8988T (cell line): ENCODE measurements at places on chromosomes 2 and 18.

DNA sequence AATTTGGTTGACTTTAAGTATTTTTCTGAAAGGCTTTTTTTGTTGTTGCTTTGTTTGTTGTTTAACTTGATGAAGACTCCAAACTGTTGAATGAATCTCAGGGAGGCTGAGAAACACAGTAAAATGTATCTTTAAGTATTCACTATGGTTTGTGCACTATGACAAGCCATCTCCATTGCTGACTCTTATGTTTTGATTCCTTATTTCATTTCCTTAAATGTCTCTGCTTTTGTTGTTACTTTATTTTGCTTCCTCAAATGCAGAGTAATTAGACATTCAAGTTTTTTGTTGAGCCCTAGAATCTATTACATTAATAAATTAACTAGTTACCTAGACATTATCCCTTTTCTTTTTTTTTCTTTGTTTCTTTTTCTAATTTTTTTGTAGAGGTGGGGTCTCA, 46.3 kb upstream of the SLC39A10 start:
- no peak for DNase-seq

- DNase-seq = no peak
Measured at GRCh38 chr2:215777465-215778044, 235.8 kb downstream of the MREG start.

DNA sequence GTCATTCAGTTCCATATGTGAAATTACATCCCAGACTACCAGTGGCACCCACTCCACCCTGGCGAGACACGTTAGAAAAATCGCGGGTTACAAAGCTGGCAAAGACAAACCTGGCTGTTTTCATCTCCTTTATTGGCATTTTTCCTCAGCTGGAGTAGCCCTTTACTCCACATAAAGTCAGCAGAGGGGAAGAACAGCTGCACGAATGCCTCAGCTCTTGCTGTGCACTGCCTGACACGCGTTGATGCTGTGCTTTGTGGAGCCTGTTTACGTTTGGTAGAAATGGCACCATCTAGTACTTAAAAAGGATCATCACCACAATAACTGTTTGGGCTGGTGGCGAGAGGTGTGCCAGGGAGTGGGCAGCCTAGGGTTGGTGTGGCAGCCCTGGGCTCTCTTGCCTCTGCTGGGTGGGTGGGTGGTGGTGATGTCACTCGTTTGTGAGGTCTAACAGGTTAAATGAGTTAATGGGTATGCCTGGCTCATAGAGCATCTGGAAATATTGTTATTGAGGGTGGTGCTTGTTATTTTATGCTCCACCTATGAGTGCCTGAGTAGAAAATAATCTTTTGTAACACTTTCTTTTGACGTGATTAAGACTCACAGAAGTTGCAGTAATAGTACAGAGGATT, 16.4 kb downstream of the FARP2 start:
- DNase-seq = no peak

DNA sequence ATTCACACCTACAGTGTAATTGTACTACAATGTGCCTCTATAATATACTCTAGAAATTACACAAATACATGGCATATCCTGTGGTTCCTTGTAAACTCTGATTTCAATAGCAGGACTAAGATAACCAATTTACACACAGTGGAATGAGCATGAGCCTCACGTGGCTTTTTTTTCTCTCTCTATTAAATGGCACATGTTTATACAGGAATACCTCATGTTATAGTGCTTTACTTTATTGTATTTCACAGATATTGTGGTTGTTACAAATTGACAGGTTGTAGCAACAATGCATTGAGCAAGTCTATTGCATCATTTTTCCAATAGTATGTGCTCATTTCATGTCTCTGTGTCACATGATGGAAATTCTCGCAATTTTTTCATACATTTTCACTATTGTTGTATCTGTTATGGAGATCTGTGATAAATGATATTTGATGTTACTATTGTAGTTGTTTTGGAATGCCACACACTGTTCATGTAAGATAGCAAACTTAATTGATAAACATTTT, 260.0 kb downstream of the FSIP2 start:
- DNase-seq = no peak

GRCh38 chr2:50781646-50782045, 250.3 kb downstream of the NRXN1 start:
- DNase-seq = no peak

GRCh38 chr18:79392226-79392625, 3.5 kb upstream of the NFATC1 start:
- DNase-seq = no peak

GRCh38 chr18:44123743-44124142, 556.9 kb upstream of the SETBP1 start:
- no peak for DNase-seq

DNA sequence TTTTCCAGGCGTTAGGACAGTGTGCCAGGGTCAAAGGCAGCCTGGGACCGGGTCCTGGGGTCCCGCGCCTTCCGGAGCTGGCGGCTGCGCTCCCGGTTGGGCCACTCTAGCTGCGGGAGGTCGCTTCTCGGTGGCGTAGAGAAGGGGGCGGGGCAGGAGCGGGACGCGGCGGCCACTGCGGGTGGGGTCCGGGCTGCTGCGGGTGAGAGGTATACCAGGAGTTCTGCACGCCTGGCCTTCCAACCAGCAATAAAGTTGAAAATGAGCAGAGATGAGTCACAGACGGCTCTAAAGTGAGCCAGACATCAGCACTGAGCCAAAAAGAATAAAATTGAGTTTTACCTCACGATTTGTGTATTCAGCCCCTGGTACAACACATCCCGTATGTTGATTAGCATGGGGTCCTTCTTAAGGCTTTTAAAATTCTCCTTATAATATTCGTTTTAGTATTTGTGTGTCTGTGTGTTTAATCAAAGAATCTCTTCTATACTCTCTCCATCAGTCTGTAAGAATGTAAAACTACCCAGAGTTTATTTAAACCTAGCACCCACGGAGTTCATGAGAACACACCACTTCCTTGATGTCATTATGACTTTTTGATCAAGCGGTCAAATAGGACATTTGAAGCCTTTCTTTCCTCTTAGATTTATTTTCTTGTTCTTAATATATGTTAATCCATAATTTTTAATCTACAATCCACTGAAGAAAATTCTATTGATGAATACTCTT, at the start of gene C1GALT1C1L:
Gene C1GALT1C1L, minus strand, starts transcription at position 108 of the 729 bp plus-strand sequence. Its CDS starts 107 bp downstream, at position 1.
- DNase-seq = peak; percentile 57

DNA sequence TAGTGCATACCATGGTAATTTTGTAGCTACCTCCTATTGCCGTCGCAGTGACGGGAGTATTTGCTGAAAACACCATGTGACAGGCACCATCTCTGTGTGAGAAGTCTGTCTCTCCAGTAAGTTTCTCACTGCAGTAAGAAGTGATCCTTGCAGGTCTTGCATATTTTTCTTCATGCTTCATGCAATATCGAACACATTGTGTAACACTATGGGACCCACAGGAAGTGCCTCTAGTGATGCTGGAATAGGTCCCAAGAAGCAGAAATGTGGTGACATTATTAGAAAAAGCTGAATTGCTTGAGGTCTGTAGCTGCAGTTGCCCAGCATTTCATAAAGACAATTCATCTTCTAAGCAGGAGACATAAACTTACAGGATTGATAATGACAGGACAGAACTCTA, 167.6 kb downstream of the DCDC2C start:
- no peak for DNase-seq

DNA sequence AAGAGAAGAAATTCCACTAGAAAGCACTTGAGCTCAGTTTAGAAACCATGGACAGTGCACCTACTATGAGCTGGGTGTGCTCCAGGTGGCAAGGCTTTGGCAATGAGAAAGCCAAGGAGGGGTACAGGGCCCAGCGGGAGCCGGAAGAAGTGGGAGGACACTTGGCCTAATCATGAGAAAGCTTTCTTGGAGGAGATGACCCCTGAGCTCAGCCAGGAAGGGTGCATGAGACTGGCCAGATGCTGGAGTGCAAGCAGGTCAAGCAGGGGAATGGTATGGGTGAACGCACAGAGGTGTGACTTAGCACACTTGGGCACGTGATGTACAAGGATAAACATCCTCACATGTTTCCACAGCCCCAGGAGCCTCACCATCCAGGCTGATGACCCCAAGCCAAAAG, 97.2 kb upstream of the GLI2 start:
- no peak for DNase-seq

GRCh38 chr2:190515687-190516086, 18.8 kb downstream of the NEMP2 start:
- DNase-seq = no peak

DNA sequence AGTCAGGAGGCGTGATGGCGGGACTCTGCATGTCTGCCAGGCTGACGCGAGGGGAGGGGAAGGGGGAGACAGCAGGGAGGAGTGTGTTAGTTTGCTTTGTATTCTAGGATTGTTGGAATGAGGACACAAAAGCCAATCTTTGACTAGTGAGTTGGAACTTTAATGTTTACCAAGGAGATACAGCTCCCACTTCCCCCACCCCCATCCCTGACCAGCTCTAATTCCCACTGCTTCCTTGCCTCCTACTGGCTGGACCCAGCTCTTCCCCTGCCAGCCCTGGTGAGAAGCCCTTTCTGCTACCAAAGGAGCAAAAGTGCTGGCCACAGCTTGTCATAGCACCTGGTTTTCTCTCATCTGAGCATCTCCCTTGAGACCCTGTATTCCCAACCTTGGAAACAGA, 84.5 kb downstream of the CELF4 start:
- no peak for DNase-seq

DNA sequence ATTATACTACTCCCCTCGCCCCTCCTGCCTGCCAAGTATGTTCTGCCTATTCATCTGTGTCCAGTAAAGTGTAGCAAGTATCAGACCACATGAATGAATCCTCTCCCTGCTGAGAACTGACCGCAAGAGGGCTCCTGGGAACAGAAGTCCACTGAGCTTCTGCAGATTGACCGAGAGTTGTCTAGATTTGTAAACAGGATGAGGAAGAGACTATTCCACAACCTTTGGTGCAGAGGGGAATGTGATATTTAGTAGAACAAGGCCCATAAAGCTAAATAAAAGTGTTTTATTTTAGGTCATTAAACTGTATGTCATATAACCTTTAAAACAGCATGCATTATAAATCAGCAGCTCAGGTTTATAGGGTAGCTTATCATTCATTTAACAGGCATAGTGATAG, 377.0 kb downstream of the DCC start:
- DNase-seq = no peak

GRCh38 chr18:966759-967576, 62.3 kb downstream of the ADCYAP1 start:
- DNase-seq = no peak

GRCh38 chr18:45248240-45248903, 366.9 kb upstream of the SLC14A2 start:
- no peak for DNase-seq

DNA sequence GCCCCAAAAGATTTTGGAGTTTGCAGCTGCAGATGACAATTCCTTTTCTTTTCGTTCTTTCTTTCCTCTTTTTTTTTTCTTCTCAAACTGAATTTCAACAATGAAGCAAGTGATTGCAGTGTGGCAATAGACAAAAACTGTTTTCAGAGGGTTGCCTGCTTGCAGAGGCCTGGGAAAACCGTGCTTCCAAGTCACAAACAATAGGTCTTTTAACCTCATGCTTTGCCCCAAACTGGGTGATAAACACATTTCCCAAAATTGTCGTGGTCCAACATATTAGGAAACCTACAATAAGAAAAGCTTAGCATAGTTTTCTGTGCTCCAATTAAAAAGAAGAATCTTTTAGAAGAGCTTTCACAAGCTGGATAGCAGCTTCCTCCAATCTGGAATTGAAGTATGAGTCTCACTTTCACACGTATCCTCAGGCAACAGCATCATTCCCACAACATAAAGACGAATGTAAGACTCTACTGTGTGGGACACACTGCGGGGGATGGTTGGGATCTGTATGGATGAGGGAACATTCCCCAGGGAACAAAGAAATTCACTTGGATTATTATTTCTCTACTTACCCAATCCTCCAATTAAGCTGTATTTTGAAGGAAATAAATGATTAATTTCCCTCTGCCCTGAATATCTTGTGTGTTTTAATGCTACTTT, 656.1 kb downstream of the RNF144A start:
- DNase-seq = no peak

DNA sequence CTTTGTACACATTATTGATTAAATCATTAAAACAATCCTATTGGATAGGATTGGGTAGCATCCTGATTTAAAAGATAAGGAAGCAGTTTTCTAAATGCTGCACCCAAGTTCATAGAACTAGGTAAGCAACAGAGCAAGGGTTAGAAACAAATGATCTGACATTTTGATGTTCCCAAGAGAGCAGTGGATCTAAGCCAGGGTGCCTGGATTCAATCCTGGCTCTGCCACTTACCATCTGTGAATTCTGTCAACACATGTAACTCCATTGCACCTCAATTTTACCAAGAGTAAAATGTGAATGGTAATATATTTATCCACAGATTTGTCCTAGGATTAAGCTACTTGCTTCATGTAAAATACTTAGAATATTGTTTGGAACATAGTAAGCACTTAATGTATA, 982.6 kb upstream of the FANCL start:
- no peak for DNase-seq

DNA sequence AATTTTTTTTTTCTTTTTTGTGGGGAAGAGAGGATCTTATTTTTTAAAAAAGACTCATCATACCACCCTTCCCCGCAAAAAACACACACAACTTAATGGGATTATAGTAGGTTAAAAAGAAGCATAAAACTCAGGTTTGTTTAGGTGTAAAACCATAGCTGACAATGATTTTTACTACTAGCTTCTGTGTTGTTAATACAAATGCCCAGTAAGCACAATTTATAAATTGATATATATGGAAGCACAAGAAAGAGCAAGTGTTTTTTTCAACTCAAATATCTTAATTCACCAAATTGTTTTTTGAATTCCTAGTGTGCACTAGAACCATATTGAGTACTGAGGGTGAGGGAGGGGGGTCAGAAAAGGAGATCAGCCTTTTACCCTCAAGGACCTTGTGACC, 7.0 kb downstream of the STAT4 start:
- no peak for DNase-seq

- DNase-seq = no peak
Measured at GRCh38 chr2:63842149-63843061, 709 bp downstream of the UGP2 start.

GRCh38 chr2:105187531-105187930, 54.0 kb upstream of the GPR45 start:
- no peak for DNase-seq

- no peak for DNase-seq
Measured at GRCh38 chr18:13438507-13439056, 220.0 kb downstream of the LDLRAD4 start.

DNA sequence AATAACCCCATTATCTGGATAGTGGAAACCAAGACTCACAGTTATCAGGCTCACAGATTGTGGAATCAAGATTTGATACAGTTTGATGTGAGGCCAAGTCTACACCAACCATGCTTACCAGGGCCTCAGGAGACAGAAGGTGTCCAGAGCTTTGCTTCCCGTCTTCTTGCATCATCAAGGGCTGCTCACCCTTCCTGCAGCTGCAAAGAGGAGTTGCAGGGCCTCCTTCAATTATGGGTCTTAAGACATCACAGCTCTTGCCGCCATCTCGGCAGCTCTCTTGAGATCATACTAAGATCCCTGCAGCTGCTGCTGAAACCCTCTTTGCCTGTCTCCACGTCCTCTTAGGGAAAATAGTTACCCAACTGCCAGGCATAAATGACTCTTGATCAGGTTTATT, 176.0 kb downstream of the MGAT5 start:
- no peak for DNase-seq
